ENCODE measurements at places on chromosomes 7 and 10.

- DNase-seq = peak; percentile 9
These were observed 193.9 kb downstream of the NXPH1 start for GRCh38 chr7:8627325-8627724.

- no peak for DNase-seq
These were observed 117.9 kb upstream of the DIP2C start for GRCh38 chr10:807163-807957.

- DNase-seq = no peak
These were observed 117.6 kb downstream of the SNX13 start for GRCh38 chr7:17822547-17823173.

GRCh38 chr7:117875566-117875965 is 2.3 kb upstream of the CTTNBP2 start:
- no peak for DNase-seq

DNA sequence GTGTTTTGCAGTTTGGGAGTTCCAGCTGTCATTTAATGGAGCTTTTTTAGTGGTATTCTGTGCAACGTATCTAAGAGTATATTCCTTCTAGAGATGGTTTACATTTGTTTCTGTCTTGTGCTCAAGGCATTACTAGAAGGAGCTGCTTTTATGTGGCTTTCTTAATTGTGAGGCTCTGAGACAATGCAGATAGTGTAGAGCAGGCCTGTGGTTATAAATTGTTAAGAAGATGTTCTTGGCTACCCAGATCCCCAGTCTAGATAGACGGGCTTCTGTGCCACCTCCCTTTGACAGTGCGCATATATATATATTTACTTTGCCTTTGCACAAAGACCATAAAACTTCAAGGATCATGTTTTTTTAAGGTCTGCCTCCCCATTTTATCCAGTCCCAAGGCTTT is 160.8 kb upstream of the PODXL start:
- no peak for DNase-seq

- peak; percentile 42 for DNase-seq
These were observed 91.8 kb downstream of the PTPRN2 start for GRCh38 chr7:158495786-158496185.

DNA sequence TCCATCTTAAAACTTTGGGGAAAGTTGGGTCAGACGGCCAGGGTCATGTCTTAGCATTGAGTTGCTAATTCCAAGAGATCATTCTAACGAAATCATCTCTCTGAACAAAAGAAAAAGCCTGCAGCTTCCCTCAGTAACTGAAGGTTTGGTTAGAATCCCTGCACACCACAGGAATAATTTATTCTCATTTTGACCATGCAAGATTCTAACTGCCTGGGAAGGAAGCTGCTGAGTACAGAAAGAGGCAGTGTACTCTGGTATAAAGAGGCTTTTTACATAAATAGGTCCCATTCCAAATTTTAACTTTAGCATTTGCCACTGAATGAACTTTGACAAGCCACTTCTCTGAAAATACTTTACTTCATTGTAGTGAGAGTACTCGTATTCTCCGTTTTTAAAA is 76.9 kb upstream of the RSBN1L start:
- no peak for DNase-seq

GRCh38 chr10:122102146-122102868 is 113.3 kb downstream of the TACC2 start:
- no peak for DNase-seq

DNA sequence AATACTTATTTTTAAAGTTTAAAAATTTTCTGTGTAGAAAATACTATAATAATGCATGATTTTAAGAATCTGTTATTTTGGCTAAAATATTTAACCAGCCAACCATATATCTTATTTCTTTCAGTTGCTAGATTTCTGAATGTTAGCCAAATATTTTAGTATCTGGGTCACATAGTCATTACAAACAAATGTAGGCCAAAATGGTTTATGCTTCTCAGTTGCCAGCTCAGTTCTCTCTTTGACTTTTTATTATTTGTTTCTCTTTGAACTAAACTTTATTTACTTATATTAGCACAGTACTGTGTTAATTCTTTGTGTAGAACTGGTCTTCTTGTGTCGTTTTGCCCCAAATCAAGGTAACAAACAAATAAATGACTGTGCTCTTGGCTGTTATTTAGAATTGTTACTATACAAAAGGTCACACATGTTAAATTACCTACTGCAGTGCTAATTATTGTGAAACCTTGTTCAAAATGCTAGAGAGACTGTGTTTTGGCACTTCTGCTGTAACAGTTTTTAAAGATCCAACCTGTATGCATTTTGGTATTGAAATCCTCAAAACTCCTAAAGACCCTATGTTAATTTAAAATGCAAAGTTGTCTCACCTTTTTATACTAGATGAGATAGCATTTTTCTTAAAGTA is 39.8 kb downstream of the ZEB1 start:
- no peak for DNase-seq

GRCh38 chr10:111129363-111129762 is 52.5 kb downstream of the ADRA2A start:
- no peak for DNase-seq

- DNase-seq = no peak
These were observed 64.1 kb upstream of the DIP2C start for GRCh38 chr10:753530-753929.

DNA sequence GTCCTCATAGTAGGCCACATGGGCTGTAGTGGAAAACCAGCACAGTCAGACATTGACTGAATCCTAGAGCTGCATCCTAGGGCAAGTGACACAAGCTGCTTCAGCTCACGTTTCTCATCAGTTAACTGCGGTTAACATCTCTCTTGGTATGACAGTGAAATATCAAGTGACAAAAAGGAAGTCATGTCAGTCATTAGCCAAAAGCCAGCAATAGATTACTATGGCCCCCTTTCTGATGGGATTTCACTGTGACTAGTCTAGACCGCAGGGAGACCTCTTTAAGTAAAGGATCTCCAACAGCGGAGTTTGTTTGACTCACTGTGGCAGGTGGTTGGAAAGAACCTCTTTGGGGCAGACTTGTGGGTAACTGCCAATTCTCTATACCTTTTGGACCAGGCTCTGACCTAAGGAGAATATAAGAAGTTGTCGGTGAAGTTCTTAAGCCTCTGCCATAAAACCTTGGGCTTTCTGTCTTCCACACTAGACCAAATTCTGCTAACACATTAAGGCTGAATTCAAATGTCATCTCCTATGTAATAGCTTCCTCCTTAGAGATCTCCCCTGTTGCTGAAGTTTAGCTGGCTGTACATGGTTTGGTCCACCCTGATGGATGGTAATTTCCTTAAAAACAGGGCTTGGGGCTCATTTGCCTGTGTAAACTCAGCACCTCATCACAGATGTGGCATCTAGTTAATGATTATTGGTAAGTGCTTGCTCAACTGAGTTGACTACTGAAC is 115.3 kb downstream of the SGMS1 start:
- DNase-seq = no peak

- DNase-seq = peak; percentile 48
These were observed 7.6 kb upstream of the ADAMTS14 start for GRCh38 chr10:70664702-70665195.

DNA sequence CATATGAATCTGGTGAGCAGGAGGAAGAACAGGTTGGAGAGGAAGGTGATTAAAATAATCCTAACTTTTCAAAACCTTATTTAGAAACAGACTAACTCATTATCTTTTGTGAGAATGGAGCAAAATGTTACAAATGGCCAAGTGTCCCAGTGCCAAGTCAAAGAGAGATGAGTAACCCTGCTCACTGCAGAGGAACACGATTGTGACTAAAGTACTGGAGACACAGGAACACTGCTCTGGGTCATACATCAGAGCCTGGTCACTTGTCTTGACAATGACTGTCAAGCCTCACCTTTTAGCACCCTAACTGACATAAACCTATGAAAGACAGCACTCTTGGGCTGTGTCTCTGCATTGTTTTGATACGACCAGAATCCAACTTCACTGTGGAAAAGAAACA is 108.8 kb downstream of the SGMS1 start:
- no peak for DNase-seq

DNA sequence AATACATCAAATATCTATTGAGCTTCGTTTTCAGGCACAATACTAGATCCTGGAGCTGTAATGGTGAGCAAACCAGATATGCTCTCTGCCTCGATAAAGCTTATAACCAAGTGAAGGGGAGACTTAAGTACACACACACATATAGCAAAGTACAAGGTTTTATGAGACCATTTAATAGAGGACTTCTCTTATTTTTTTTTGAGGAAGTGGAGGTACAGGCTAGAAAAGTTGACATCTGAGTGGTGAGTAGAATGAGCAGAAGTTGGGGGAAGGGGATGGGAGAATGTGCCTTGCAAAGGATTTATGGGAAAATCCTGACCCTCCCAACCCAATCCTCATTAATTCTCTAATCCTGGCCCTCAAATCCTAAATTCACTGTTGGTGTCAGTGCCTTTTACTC is 7.7 kb downstream of the CCDC136 start:
- no peak for DNase-seq

- DNase-seq = no peak
These were observed 57.7 kb downstream of the TRUB1 start for GRCh38 chr10:114995468-114996247.

DNA sequence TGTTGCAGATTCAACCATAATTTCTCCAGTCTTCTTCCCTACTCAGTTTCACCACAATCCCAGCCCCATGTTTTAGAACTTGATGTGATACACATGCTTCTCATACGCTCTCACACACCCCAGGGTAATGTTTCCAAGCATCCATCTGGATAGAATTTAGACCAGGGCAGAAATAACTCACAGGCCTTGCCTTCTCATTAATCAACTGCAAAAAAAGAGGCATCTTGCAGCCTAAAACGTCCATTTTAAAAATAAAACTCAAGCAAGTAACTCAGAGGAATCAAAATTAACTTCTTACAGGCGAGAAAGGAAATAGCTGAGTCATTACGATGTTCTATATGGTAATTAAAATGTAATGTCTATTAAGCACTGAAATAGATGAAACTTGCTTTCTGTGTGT is 127.2 kb upstream of the RSU1 start:
- no peak for DNase-seq

GRCh38 chr10:90923111-90923731 is 2.3 kb upstream of the ANKRD1 start:
- no peak for DNase-seq

DNA sequence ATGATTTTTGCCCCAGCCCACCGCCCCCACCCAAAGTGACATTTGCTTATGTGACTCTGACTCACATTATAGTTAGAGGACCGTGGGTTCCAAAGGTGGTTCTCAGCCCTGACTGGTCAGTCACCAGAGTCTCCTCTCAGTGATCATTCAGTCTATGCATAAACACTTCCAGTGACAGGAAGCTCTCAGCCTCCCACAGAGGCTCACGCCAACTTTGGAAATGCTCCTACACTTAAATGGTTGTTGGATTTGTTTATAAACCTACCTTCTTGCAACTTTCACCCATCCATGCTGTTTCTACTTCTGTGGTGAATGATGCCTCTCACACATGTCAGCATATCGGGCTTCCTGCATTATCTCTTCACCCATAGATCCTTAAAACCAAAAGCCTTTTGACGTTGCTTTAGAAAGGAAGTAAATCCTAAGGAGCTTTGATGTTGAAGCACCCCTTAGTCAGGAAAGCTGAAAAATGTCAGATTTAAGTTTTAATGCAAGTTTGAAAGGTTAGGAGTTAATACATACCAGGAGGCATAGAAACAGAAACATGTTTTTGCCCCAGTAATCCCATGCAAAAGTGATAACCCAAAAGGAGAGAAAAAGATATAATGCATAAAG is 46.5 kb upstream of the FGL2 start:
- no peak for DNase-seq

DNA sequence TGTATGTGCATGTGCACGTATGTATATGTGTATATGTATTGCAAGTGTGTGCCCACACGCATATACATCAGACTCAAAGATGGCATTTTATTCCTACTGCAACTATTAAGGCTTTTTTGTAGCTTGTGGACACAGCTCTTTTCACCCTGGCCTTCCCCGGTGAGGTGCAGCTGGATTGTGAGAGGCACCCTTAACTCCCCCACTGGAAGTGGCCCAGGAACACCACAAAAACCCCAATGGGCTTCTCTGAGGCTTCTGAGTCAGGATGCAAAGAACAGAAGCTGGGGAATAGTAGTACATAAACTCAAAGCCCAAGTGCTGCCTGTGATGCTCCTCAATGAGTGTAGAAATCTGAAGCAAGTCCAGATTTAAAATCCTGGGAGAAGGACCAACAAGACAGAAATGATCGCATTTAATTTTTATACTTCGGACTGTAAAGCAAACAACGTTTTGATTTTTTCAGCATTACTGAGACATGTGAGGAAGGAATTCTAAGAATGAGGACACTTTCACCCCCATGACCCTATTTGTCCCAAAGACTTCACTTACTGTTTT is 369.2 kb upstream of the MGMT start:
- DNase-seq = no peak

GRCh38 chr10:114022766-114023597 is 20.7 kb upstream of the ADRB1 start:
- DNase-seq = no peak

DNA sequence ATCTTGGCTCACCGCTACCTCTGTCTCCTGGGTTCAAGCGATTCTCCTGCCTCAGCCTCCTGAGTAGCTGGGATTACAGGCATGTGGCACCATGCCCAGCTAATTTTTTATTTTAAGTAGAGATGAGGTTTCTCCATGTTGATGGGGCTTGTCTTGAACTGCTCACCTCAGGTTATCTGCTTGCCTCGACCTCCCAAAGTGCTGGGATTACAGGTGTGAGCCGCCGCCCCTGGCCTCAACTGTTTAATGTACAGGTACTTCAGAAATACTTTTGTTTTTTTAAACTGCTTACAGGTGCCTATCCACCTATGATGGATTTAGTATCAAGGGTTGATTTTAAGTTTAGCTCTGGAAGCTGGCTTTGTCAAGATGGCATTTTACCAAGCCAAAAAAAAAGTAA is 55.6 kb downstream of the CDC123 start:
- DNase-seq = no peak

GRCh38 chr7:39541511-39541910 is 24.7 kb upstream of the YAE1 start:
- DNase-seq = no peak

- DNase-seq = no peak
These were observed 1.1 kb downstream of the MAP3K8 start for GRCh38 chr10:30435073-30435422.

- no peak for DNase-seq
These were observed 45.8 kb upstream of the WIPI2 start for GRCh38 chr7:5143935-5144903.

- DNase-seq = no peak
These were observed 44.4 kb downstream of the LRRC4 start for GRCh38 chr7:127986581-127987521.

- DNase-seq = no peak
These were observed 618.6 kb upstream of the CNTNAP2 start for GRCh38 chr7:145497911-145498525.

- DNase-seq = no peak
These were observed 132.3 kb downstream of the SPAG6 start for GRCh38 chr10:22477334-22478287.

- no peak for DNase-seq
These were observed 154.4 kb downstream of the CACNB2 start for GRCh38 chr10:18294633-18295032.

GRCh38 chr10:79407423-79407796 is 38.0 kb downstream of the ZCCHC24 start:
- DNase-seq = no peak

DNA sequence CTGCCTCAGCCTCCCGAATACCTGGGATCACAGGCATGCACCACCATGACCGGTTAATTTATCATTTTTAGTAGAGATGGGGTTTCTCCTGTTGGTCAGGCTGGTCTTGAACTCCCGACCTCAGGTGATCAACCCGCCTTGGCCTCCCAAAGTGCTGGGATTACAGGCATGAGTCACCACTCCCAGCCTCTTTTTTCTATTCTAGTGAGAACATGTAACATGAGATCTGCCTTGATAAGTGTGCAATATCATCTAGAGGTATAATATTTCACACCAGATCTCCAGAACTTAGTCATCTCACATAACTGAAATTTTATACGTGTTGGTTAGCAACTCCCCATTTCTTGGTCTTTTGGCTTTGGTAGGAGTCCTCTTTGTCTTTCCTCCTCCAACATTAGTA is 656.9 kb downstream of the CNTNAP2 start:
- no peak for DNase-seq
